ENCODE measurements at places on chromosomes 3 and 15. TPM values are rescaled to one million over a fixed set of nuclear protein-coding genes. Genes with fewer than 3 reads are reported as not detected.

- no peak for DNase-seq
Measured at GRCh38 chr3:187261541-187261969, 30.0 kb downstream of the MASP1 start.

DNA sequence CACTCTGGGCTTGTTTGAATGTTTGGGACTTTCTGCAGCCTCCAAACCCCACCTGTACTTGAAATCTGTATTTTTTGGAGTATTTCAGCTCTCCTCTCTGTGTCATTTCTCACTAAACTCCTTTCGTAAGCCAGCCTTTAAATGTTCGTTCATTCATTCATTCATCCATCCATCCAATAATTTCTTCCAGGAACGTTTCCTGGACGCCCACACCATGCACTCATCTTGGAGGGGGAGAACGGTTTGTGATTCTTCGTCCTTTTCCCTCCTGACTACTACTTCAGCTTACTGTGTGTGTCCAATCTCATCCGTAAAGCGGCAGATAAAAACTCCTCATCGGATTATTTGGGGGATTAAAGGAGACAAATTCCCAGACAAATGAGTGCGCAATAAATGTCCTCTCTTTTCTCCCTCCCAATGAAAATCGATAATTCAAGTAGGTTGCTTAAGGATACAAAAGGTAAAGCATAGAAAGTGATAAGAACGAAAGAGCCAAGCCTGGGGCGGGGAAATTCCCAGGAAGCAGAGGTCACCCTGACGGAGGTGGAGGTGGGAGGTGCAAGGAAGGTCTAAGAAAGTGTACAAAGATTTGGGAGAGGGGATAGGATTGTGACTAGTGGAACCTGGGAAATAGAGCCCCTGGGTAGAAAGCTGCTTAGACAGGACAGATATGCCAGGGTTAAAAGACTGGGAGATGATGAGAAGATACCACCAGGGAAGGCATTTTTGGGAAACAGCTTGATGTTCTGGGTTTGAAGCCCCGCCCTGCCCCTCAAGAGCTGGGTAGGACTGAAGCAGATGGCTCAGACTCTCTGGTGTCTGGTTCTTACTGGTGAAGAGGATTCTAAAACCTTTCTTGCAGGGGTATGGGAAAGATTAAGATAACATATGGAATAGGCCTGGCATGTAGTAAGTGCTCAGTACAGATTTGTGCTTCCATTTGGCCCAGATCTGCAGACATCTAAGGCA, 896 bp upstream of the KLHL25 start:
- no peak for DNase-seq

DNA sequence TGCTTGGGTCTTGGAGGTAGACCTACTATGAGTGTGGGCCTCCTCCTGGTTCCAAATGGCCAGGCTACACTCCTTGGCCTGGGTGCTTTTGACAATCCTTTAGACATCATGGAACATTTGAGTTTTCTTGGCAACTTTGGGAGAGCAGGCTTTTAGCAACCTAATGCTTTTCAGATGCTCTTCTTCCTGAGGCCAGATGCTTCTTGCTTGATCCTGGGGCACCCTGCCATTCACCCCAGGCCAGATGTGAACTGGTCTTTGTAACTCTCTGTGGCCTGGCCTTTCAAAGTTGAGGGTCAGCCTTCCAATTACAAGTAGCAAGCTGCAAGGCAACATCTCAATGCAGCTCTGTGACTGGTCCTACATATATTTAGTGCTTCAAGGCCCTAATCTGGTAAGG, 40.5 kb downstream of the RTP1 start:
- no peak for DNase-seq

DNA sequence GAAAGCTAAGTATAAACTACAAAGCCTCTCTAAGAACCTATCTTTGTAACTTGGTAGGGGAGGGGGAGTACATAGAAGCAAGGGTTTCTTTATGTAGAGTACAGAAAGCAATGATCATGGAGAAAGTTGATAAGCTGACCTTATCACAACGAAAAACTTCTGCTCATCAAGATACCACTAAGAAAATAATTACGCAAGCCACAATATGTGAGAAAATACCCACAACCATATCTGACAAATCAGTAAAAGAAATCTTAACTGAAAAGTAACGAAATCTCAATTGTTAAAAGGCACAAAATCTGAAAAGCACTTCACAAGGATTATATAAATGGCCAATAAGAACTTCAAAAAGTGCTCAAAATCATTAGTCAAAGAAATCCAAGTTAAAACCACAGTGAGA, 35.1 kb upstream of the RPS17 start:
- DNase-seq = no peak

- no peak for DNase-seq
Measured at GRCh38 chr3:181752202-181752671, 40.5 kb downstream of the SOX2 start.

MORC1 gene
- not detected for polyA plus RNA-seq

GOLGA8Q gene
- polyA plus RNA-seq = 0.81 TPM

FANCD2OS gene
- polyA plus RNA-seq = not detected

C3orf22 gene
- polyA plus RNA-seq = not detected
